ENCODE measurements at places on chromosomes 2 and 18.

- DNase-seq, result no peak
Observed at GRCh38 chr2:53819634-53820033, 32.8 kb downstream of the ERLEC1 start.

- DNase-seq, result no peak
Observed at GRCh38 chr2:1757567-1757966, 13.3 kb upstream of the PXDN start.

DNA sequence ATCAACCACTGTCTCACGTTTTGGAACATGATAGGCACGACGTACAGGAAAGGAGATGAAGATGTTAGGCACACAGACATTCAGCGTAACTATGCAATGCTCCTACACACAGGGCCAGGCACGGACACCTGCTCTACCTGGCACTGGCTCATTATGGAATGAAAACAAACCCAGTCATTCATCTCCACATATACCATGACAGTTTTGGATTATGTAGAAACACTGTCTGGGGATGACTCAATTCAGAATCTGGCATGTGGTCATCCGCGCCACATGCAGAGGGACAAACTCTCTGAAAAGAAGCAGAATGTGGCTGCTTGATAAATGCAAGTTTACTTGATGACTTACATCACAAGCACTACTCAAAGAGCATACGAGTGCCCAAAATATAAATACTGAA is 29.5 kb upstream of the NFU1 start:
- DNase-seq, result no peak

DNA sequence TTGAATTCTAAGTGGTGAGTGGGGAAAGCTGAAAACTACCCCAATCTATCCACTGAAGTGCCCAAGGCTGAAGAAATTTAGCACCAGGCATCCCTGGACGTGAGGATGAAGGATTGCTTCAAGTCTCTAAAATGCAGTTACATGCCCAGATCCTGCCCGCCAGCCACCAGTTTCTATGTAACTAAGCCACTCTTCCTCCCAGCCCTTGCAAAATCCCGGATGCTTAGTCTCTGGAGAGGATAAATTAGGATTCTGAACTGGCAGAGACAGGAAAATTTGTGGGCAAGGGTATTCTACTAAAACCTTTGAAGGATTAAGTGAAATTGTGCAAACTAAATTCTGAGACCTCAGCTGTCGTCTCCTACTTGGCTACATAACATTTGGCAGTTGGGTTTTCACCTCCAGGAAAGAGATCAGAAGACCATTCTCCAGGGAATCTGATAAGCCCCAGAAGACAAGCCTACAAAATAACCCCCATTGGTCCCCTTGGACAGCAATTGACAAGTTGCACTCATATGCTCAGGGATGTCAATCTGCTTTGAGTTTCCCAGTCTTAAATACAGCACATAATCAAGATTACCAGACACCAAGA is 93.9 kb upstream of the CD226 start:
- DNase-seq, result no peak

DNA sequence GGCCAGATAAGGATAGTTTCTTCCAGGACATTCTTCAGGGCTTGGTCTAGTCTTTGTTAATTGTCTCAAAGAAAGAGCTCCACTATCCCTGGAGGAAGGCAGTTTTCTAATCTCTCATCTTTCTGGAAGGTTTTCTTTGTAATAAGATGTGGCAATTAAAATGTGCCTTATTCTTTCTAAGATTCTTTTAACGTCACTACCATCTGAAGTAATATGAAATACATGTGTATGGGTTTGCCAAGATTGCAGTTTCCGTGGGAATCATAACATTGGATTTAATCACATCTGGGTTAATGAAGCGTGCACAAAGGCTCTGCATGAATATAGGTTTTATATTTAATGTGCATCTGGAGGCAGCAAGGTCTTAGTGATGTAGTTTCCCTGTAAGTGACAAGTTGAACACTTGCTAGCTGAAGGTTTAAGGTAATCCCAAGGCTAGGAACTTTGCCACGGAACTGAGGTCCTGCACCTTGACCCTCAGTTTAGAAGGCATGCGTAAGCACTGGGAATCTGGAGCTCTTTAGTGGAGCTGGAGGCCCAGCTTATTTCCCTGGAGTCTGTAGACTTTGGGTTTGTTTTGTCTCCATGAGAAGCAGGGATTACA is 25.7 kb downstream of the DIS3L2 start:
- no peak for DNase-seq

GRCh38 chr2:193272011-193272410 is 1077.3 kb upstream of the TMEFF2 start:
- no peak for DNase-seq

Measured in RCC 7860 (cell line).